ENCODE measurements at places on chromosomes 5 and 9. TPM values are rescaled to one million over a fixed set of nuclear protein-coding genes. Genes with fewer than 3 reads are reported as not detected.

DNA sequence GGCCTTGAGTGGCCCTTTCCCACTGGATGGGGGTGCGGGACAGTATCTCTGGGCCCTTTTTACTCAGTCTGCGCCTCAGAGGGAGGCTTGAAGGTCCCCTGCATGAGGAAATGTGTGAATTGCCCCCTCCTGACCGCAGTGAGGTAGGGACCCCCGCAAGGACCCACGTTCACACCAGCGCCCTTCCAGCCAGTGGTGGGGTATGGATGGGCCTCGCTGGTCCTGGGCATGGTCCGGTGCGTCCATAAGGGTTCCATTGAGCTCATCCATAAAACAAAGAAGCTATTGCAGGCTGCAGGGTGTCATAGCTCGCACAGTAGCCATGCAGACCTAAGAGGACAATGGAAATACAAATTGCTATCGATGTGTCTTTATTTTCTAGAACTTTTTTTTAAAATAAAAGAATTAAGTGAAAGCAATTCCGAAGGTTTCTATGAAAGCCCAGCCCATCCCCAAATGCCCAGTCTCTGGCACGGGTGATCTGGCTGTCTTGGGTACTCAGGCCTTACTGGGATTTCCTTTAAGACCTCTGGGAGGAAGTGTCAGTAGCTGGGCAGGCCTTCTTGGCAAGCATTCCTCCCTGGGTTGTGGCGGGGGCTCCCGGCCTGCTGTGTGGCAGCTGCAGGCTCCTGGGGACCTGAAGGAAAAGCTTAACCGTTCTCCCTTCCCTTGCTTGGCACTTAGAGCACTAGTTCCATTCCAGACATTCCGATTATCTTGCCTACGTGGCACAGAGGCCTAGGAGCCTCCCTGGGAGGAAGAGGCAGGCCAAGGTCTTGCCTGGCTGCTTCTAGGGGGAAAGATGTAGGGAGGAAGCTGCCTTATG is 1.5 kb upstream of the SEMA5A start:
- DNase-seq = peak; percentile 83

SLC45A2 gene
- not detected for total RNA-seq

GRCh38 chr9:133932181-133932580 is 59.9 kb downstream of the VAV2 start:
- peak; percentile 56 for DNase-seq

SLC25A48 gene
- total RNA-seq = not detected

TNFSF8 gene
- total RNA-seq = not detected

- DNase-seq = no peak
Observed at GRCh38 chr5:123659011-123659410, 147.0 kb downstream of the CSNK1G3 start.

GRCh38 chr5:39352951-39353350 is 11.3 kb downstream of the C9 start:
- no peak for DNase-seq

DNA sequence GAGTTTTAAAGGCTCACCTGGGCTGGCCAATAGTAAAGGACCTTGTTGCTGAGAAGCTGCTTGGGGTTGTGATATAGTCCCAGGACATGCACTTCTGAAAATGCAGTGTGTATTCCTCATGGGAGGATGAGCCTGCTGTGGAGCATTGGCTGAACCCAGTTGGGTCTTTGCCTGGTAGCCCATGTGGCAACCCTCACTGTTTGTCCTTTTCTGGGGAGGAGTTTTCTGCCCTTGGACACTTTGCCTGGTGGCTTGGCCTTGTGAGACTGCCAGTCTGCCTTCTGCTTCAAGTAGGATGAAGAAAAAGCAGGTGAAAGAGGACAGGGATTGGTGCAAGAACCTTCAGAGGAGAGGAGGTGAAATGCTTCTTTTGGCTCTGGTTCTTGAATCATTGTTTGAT is 4.0 kb downstream of the TENT4A start:
- no peak for DNase-seq

DNA sequence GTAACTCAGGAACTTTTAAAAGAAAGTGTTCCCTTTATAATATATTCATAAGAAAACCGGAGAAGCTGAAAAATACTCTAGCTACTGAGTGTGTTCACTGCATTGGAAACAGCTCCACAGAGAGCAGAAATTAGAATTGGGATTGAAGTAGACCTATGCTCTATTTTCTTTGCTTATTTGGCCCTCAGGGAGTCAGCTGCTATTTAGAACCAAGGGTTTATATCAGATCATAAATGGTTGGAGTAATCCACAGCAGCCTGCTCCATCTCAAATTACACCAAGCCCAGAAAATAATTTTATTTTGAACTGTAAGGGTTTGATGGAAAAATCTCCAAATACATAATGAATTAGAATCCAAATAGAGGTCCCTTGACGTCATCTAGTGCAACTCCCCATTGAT is 202.6 kb downstream of the ADAMTSL1 start:
- DNase-seq = no peak

SLC12A2 gene
- 37.1 TPM for total RNA-seq

DNA sequence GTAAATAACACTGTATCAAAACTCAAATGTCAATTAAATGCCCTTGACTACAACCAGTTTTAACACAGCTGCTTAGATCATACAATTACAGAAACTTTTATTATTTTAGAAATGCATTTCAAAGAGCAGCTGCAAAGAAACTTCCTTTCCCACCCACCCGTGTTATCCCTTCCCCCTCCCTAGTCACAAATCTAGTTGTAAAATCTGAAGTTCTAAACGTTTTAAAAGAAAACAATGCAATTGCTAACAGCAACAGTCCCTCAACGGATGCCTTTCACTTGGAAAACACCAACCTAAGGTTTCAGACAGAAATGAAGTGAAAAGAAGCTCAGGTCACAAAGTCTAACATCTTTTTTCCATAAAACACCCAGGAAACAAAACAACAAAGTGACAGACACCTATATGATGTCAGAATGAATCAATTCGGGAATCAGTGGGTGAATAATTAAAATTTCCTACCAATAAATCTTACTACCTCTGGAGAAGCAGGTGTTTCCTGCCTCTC is 100.3 kb downstream of the FBXW11 start:
- no peak for DNase-seq

IRX1 gene
- total RNA-seq = not detected

DNA sequence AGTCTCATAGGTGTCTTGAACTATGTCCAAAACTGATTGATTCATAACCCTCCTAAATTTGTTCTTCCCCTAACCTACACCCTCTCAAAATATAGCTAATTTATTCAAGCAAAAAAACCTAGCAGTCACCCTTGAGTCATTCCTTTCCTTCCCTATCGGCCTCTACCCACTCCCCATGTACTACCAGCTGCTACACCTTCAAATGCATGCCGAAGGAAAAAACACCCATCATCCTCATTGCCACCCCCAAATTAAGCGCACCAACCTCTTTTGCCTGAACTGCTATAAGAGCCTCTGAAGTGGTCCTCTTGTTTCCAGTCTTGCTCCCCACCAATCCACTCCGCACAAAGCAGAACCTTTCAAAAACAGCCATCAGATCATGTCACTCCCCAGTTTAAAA is 12.6 kb downstream of the LIFR start:
- no peak for DNase-seq

DNA sequence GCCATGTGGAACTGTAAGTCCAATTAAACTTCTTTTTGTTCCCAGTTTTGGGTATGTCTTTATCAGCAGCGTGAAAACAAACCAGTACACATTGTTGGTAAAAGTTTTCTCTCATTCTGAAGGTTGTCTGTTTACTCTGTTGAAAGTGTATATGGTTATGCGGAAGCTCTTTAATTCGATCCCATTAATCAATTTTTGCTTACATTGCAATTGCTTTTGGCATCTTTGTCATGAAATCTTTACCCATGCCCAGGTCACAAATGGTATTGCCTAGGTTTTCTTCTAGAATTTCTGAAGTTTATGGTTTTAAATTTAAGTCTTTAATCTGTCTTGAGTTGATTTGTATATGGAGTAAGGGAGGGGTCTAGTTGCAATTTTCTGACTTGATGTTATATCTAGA is 1901.9 kb downstream of the MAT2B start:
- no peak for DNase-seq

GRCh38 chr5:109143031-109143430 is 266.7 kb downstream of the PJA2 start:
- peak; percentile 14 for DNase-seq

SH3GLB2 gene
- total RNA-seq = 39.3 TPM

GRCh38 chr5:76114179-76114851 is 31.1 kb downstream of the SV2C start:
- no peak for DNase-seq

DNA sequence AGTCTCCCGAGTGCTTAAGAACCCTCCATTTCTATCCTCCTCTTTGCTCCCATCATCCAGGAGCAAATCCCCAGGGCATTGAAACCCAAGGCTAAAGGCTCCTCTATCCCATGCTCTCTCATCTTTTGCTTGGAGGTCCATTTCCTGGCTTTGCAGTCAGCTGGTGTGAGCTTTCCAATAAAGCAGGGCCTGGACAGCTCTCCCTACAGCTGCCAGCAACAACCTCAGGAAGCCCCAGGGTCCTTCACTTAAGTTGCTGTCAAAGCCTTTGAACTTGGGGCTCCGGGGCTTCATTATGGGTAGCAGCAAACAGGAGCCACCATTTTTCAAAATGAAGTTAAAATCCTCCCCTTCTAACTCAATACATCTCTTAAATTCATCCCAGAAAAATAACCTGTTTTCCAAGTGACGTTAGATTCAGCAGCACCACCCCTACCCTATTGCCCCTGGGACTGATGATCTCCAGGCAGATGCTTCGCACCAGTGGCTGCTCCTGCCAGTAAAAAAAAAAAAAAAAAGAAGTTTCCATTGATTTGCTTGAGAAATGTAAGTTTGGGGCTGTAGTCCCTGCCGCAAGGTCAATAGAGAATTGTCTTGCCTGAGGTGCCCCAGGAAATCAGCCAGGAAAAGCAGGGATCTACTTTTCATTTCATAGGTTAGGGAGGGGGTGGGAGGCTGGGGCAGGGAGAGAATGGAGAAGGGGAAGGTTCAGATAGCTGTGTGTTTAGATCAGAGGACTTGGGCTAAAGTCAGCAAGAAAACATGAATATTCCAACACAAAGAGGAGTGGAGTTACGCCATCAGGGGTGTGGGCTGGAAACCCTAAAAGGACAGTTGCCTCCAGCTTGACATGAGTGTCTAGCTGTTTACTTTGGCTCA is 83.8 kb upstream of the IL6ST start:
- peak; percentile 67 for DNase-seq

ASPN gene
- total RNA-seq = 1.6 TPM

GPR151 gene
- total RNA-seq = not detected

WDR38 gene
- not detected for total RNA-seq

DNA sequence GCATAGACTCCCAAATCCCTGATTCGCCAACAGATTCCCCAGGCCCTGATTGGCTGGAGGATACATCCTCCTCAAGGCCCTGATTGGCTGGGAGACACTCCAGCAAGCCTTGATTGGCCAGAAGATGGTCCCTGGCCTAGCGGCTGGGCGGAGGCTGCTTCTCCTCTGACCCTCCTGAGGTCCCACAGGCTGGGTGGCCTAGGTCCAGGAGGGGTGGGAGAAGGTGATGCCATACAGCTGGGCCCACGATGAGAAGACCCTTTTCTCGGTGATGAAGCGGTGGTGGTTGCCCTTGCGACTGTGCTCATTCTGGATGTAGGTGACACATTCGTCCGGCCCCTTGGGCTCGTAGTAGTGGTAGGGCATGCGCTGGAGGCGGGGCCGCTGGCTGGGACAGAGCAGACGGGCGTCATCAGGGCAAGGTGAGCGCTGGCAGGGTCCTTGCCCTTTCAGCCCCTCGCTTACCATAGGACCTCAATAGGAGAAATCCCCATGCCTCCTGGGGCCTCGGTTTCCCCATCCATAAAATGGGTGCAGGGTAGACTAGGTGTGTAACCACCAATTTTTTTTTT is 9.0 kb upstream of the AK1 start:
- no peak for DNase-seq

USP20 gene
- 7.7 TPM for total RNA-seq

SPATA9 gene
- total RNA-seq = 1.3 TPM

DNA sequence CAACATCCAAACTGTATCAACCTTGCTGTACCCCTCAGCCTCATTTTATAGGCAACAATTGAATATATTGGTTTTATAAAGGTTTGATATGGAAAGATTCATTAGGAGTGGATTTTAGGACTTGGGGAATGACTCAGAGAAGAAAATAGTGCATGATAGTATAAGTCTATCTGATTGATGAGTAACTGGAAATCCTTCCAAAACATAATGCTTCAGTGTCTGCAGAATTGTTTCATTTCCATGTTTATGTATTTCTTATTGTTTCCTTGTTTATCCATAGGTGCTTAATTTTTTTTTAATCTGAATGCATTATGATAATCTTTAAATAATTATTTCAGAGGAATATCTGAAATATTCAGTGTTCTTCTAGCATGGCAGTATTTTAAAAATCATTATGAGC is 12.6 kb downstream of the JAK2 start:
- DNase-seq = no peak

DNA sequence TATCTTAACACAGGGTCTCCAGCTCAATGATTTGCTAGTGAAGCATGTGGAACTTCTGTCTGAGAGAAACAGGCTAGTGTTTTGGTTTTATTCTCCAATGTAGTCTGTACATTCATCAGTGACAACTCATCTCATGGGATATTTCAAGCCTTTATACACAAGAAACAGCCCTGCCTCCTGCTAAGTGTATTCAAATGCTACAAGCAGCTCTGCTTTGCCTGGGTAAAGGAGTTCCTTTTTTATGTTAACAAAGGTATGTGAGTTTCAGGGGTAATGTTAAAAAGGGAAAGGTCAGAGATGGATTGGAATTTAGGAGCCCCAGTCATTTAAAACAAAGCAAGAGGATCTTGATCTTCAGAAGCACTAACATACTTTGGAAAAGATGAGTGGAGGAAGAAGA is 498.7 kb downstream of the ISL1 start:
- no peak for DNase-seq

DNA sequence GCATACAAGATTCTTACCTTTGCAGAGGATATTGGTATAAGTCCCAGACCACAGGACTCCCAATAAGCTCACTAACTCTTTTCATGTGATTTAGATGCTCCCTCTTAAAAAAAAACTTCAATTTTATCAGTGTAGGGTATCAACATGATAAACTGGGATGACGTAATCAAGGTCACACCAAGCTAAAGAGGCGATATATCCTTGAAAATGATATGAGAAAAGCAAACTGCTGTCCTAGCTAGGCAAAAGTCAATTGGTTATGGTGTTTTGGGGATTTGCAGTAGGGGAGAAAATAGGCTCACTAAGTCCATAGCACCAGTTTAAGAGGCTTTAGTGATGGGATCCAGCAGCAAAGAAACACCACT is 354.4 kb downstream of the DIRAS2 start:
- no peak for DNase-seq

HACD4 gene
- total RNA-seq = 10.0 TPM

RASGRF2 gene
- 3.9 TPM for total RNA-seq

IFNK gene
- total RNA-seq = not detected

MYORG gene
- 0.64 TPM for total RNA-seq

GRCh38 chr5:76007904-76008303 is 75.3 kb upstream of the SV2C start:
- no peak for DNase-seq

DNA sequence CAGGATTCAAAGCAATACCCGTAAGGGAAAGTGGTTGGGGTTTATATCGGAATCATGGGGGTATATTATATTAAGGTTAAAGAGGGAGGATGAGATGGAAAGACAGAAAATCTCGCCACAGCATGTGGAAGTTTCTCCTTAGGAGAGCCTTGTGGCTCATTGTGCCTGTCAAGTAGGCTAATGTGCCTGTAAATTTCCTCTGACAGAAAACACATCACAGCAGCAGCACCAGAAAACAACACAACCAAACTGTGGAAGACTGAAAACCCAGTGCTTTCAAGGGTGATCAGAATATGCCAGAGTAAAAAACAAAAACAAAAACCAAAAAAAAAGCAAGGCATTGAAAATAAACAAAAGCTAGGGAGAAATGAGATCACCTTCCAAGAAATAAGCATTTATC is 11.3 kb upstream of the MAN2A1 start:
- DNase-seq = no peak

GRCh38 chr5:115355095-115355494 is 58.6 kb upstream of the CCDC112 start:
- DNase-seq = no peak

WDR5 gene
- total RNA-seq = 22.0 TPM
